ENCODE measurements at places on chromosomes 4 and X.

- DNase-seq: peak; percentile 59
Measured at GRCh38 chrX:105822138-105823091, at the start of gene NRK. Gene NRK, plus strand, starts transcription at chrX:105822539. Its CDS starts 307 bp downstream, at chrX:105822846.

DNA sequence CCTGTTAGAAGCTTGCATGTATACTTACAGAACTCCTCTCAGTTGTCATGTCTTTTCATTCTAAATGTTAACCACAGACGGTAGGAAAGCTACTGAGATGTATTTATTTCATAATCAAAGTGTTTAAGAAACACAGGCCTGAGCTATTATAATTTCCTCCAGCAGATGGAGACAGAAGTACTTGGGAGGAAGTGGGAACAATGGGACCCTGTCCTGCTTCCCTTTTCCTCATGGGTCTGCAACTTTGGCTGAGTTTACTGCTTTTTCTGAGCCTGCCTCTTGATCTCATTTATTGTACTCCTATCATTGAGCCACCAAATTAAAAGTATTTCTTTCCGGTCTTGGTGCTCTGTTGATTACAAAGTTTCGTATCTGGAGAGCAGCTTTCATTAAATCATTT lies 67.7 kb upstream of the SPANXN2 start:
- DNase-seq: no peak

GRCh38 chr4:161273607-161274006 lies 890.2 kb downstream of the FSTL5 start:
- DNase-seq: no peak

DNA sequence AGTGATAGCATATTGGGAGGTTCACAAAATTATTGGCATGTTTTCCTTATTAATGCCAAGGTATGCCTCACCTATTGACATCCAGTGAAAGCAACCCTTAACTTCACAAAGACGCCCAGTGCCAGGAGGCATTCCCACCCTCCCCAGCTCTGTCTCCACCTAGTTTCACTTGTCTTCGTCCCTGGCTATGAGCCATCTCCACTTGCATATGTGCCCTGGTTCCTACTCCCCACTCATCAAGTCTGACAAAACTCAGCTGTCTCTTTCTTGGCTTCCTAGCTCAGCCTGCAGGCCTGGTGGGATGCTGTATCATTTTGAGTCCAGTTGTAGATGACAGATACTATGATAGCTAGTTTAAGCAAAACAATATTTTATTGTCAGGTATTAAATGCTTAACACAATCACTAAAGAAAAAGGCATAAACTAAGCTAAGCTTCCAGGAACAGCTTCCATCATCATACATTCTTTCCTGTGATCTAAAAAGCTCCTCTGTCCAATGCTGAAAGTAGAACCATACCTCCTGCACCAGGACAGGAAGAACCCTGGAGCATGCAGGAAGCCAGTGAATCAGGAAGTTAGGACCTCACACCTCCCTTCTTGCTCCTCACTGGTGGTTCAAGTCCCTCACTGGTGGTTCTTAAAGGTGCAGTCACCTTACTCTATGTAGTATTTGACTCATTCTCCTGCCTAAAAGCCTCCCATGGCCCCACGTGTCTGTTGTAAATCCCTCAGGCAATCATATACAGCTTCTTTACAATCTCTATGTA lies 410.3 kb upstream of the RASGEF1B start:
- no peak for DNase-seq

- no peak for DNase-seq
Measured at GRCh38 chr4:120327276-120327675, 260.6 kb upstream of the MAD2L1 start.

- no peak for DNase-seq
Measured at GRCh38 chrX:118360429-118361125, 14.7 kb downstream of the WDR44 start.
